ENCODE measurements at places on chromosomes 5 and 9.

DNA sequence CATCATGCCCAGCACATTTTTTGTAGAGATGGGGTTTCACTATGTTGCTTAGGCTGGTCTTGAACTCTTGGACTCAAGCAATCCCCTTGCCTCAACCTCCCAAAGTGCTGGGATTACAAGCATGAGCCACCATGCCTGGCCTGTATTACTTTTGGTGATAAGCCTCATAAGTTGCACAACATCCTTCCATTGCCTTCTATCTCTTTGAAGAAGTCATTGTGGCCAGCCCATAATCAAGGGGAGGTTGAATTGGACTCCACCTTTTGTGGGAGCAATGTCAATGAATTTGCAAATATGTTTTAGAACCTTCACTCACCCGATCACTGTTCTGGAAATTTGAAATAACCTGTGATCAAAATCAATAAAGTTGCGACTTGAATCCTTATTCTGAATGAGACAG lies 104.3 kb upstream of the CLINT1 start:
- DNase-seq: no peak

DNA sequence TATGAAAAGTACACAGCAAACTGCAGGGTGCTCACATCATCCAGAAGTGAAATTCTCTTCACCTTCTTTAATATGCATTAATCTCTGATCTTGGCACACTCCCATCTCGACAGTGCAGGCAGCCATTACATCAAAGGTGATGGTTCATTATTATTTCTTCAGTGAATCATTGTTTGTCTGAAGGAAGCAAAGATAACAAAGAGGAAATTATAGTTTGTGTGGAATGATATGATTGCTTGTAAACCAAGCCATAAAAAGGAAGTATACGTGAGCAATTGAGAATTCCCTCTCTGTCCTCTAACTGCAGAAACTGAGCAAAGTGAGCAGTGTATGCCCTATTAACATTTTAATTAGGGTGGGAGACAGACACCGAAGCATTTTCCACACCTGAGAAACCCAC lies 171.6 kb upstream of the PPP1R2B start:
- DNase-seq: no peak

DNA sequence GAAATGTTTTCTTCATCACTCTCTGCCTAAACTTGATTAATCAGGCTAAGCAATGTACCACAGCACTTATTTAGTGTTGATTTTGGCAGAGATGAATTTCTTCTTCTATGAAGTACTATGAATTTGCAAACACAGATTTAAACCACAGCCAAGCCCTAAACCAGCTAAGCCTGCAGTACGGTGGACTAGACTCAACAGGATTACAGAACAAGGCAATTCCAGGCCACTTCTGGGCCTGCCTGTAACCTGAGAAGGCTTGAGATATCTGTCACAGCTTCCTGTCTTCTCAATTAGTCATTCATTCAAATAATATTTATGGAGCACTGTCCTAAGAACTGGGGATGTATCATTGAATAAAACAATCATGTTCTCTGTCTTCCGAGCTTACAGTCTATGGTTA lies 32.4 kb upstream of the CAST start:
- DNase-seq: no peak

GRCh38 chr5:173243831-173244305 lies 8.9 kb upstream of the NKX2-5 start:
- DNase-seq: no peak

- no peak for DNase-seq
Measured at GRCh38 chr5:106637275-106637674, 1033.5 kb downstream of the EFNA5 start.

- DNase-seq: no peak
Measured at GRCh38 chr9:116471944-116472506, 215.1 kb upstream of the TRIM32 start.

- DNase-seq: no peak
Measured at GRCh38 chr9:110659891-110660541, 8.6 kb upstream of the MUSK start.

- DNase-seq: no peak
Measured at GRCh38 chr5:34411470-34412346, 244.4 kb upstream of the RAI14 start.

DNA sequence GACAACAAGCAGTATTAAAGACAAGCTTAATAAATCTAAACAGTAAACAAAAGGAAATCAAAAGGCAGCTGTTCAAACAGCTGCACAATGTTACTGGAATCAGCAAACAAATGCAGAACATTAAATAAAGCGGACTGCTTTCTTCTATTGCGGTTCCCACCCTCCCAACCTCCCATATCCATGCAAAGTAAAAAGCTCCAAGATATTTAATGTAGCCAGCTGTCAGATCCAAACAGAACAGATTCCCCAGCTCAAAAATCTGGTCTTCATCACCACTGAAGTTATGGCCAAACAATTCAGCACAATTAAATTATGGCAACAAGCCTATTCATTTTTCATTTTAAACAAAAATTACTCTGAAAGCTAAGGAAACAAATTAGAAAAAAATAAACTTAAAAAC lies 75.9 kb downstream of the SLC38A9 start:
- no peak for DNase-seq

GRCh38 chr5:181184845-181185216 lies 20.2 kb downstream of the TRIM7 start:
- no peak for DNase-seq

DNA sequence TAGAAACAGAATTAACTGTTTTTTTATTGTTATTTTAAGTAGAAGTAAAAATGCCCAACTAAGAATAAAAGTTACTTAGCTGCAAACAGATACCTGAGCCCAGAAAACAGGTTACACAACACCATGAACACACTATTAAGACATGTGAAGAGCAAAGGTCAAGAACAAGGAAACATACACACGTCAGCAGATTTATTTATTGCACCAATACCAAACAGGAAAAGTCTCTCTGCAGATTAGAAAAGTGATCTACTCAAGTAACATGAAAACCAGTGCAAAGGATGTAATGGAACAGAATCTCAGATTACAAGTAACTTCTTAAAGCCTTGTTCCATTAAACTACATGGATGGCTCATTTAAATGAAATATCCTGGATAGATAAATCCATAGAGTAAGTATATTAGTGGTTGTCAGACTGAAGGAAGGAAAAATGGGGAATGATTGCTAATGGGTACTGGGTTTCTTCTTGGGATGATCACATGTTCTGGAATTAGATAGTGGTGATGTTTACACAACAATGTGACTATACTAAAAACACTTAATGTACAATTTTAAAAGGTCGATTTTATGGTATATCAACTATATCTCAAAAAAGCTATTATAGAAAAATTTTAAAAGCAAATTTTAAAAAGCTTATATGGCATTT lies 6.1 kb downstream of the SAR1B start:
- DNase-seq: no peak

GRCh38 chr5:54091307-54092130 lies 218.9 kb downstream of the ARL15 start:
- DNase-seq: no peak

DNA sequence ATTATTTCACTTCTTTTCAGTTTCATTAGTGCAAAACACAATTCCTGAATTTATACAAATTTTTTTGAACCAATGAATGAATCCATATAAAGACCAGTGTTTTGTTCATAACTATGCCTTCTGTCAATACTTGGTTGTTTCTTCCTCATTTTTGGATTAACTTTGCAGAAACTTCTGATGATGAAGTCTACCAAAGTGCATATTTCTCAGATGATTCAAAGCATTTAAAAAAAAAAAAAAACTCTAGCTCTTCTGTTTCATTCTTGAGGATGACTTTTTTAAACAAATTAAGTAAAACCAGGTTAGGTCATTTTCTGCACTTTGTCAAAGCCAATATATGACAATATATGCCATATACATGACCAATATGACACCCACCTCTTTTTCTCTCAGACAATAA lies 92.6 kb downstream of the CHSY3 start:
- no peak for DNase-seq

DNA sequence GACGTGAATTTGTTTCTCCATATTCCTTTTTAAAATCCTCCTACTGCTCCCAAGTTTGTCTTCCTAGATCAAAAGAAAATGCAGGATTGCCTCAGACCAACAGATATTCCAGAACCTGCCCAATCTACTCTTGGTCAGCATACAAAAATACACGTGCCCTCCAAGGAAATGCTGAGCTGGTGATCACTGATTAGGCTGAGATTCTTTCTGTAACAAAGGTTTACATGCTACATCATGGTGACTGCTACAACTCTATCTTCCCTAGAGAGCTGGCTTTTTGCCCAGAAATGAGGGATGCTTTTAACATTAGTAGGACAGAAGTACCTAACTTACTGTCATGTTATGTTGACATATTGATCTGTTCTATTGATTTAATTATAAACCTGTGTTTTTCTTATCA lies 35.5 kb downstream of the OR2Y1 start:
- no peak for DNase-seq

DNA sequence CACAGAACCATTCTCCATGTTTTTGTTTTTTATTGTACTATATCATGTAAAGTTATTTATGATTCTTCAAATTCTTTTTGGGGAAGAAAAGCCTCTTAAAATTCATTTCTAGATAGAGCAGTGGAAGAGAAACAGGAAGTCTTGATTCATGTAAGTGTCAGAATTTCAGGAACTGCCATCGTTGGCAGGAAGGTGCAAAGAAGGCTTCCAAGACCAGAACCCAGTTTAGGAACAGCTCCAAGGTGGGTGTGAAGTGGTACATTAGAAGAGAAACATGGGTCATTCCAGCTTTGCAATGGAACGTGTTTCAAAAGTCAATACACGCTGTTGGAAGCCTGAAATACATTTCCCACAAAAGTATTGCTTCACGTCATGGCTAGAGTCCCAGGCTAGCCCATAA lies 14.8 kb downstream of the SAXO1 start:
- DNase-seq: no peak

DNA sequence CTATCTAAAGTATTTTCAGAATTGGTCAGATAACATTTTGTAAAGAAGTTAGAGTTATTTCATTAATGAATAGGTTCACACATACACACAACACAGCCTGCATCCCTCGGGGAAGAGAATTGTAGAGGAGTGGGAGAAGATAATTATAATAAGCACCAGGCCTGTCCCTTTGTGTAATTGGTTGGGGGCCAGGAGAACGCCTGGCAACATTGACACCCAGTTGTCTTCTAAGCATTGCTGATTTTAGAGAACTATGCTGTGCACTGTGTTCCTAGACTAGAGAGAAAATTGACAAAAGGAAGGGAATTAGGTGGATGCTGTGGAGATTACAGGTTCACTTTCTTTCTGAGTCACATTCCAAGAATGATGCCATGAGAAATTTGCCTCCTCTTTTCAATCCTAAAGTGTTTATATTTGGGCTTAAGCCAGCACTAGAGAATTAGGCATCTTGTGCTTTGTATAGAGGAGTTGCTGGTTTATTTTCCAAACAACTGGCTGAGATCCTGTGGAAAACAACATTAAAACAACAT lies 247.6 kb downstream of the COX7C start:
- no peak for DNase-seq

- DNase-seq: no peak
Measured at GRCh38 chr9:29548436-29548835, 1975.2 kb upstream of the C9orf72 start.

GRCh38 chr5:177327539-177328522 lies 16.1 kb upstream of the MXD3 start:
- DNase-seq: no peak

GRCh38 chr5:107542428-107542827 lies 128.3 kb downstream of the EFNA5 start:
- DNase-seq: no peak

- no peak for DNase-seq
Measured at GRCh38 chr9:100294806-100295205, 57.9 kb downstream of the TEX10 start.
